A549 treated with Mapracorat at 1 μM for 4 hours (cell line): ENCODE measurements at places on chromosomes 6 and 20. TPM values are rescaled to one million over a fixed set of nuclear protein-coding genes. Genes with fewer than 3 reads are reported as not detected.

Gene AARS2
- total RNA-seq = 5.0 to 7.6 TPM (median 6.4 TPM) in 5 replicates

Gene TBXT
- not detected in 5 replicates for total RNA-seq

Gene C6orf58
- not detected in 5 replicates for total RNA-seq

Gene OR12D3
- total RNA-seq = not detected in 5 replicates

Gene KCNK17
- not detected in 5 replicates for total RNA-seq

Gene EPPIN
- total RNA-seq = not detected in 5 replicates

Gene RSPO3
- total RNA-seq = 69.9 to 90.5 TPM (median 77.3 TPM) in 5 replicates

Gene POFUT1
- total RNA-seq = 37.5 to 49.7 TPM (median 47.1 TPM) in 5 replicates

Gene DUSP15
- total RNA-seq = 0.52 to 1.4 TPM (median 1.1 TPM) in 5 replicates

Gene ADGRB3
- not detected in 5 replicates for total RNA-seq

Gene GABRR2
- total RNA-seq = not detected in 5 replicates

Gene PPP1R3G
- 1.5 to 2.4 TPM (median 2.0 TPM) in 5 replicates for total RNA-seq
